ENCODE measurements at places on chromosomes 16 and 17. TPM values are rescaled to one million over a fixed set of nuclear protein-coding genes. Genes with fewer than 3 reads are reported as not detected.

The STARD3 gene
- 30.5 TPM for total RNA-seq

The HAP1 gene
- total RNA-seq: 1.2 TPM

The MYH13 gene
- not detected for total RNA-seq

The MT1A gene
- total RNA-seq: not detected

The TPSD1 gene
- total RNA-seq: not detected

The BCL6B gene
- 0.12 TPM for total RNA-seq

The PRM3 gene
- not detected for total RNA-seq

The NOL3 gene
- total RNA-seq: 91.6 TPM

The TNP2 gene
- total RNA-seq: not detected

The TRIM72 gene
- not detected for total RNA-seq

The CLDN7 gene
- 180 TPM for total RNA-seq

The SLFN14 gene
- total RNA-seq: not detected

The TBX6 gene
- total RNA-seq: 1.1 TPM

The HNF1B gene
- 1.3 TPM for total RNA-seq

The CCDC78 gene
- 3.3 TPM for total RNA-seq

The SLC38A8 gene
- not detected for total RNA-seq

The SPNS2 gene
- 2.6 TPM for total RNA-seq

The SLC16A6 gene
- total RNA-seq: 1.2 TPM

The PLA2G10 gene
- 0.22 TPM for total RNA-seq

The MYH2 gene
- not detected for total RNA-seq

The FGF11 gene
- total RNA-seq: 0.69 TPM

The DNAAF8 gene
- 1.2 TPM for total RNA-seq

The WDR45B gene
- total RNA-seq: 101 TPM

The SDR42E1 gene
- not detected for total RNA-seq

The KATNIP gene
- total RNA-seq: 30.0 TPM

The PRAC1 gene
- total RNA-seq: 33.5 TPM

The RNF167 gene
- 37.8 TPM for total RNA-seq

The GRB2 gene
- total RNA-seq: 282 TPM

The CD19 gene
- total RNA-seq: not detected
